CD8-positive, alpha-beta memory T cell (primary cell): ENCODE measurements at places on chromosomes 2 and 18. TPM values are rescaled to one million over a fixed set of nuclear protein-coding genes. Genes with fewer than 3 reads are reported as not detected.

DNA sequence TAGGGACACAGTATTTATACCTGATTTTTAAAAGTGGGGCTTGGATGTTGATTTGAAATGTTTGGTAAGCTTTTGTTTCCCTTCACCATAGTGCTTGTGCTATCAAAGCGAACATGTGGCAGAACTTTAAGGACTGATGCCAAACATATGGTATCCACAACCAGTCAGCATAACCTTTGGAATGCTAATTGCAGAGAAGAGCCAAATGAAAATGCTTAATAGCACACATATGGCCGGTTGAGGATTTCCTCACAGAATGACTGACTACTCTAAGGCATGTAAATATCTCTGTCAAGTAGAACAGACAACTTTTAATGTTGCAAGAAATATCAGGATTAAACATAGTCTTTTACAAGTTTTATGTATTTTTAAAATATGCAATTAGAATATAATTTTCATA lies 120.9 kb upstream of the COL3A1 start:
- H3K4me1 ChIP-seq, result no peaks in the 10 kb centered on the region
- no peak overlapping the region for H3K4me3 ChIP-seq
- no peaks in the 10 kb centered on the region for H3K36me3 ChIP-seq
- DNase-seq, result no peak
- no peaks in the 10 kb centered on the region for H3K27me3 ChIP-seq

- no peak for DNase-seq
- H3K4me1 ChIP-seq, result no peaks in the 10 kb centered on the region
- no peaks in the 10 kb centered on the region for H3K36me3 ChIP-seq
- no peak overlapping the region for H3K27ac ChIP-seq
- H3K27me3 ChIP-seq, result no peaks in the 10 kb centered on the region
Measured at GRCh38 chr2:241794250-241794823, 14.7 kb upstream of the NEU4 start.

- H3K27me3 ChIP-seq, result no peaks in the 10 kb centered on the region
- no peaks in the 10 kb centered on the region for H3K4me1 ChIP-seq
- H3K4me3 ChIP-seq, result no peak overlapping the region
- H3K27ac ChIP-seq, result no peak overlapping the region
Measured at GRCh38 chr18:60538891-60539290, 166.3 kb upstream of the MC4R start.

Gene NOSTRIN
- total RNA-seq, result not detected

- DNase-seq, result no peak
- no peak overlapping the region for H3K4me3 ChIP-seq
- no peak overlapping the region for H3K27ac ChIP-seq
- no peaks in the 10 kb centered on the region for H3K27me3 ChIP-seq
- no peaks in the 10 kb centered on the region for H3K4me1 ChIP-seq
Measured at GRCh38 chr18:46421973-46422551, 235.0 kb downstream of the LOXHD1 start.

Gene SH3RF3
- total RNA-seq, result 0.31 TPM

DNA sequence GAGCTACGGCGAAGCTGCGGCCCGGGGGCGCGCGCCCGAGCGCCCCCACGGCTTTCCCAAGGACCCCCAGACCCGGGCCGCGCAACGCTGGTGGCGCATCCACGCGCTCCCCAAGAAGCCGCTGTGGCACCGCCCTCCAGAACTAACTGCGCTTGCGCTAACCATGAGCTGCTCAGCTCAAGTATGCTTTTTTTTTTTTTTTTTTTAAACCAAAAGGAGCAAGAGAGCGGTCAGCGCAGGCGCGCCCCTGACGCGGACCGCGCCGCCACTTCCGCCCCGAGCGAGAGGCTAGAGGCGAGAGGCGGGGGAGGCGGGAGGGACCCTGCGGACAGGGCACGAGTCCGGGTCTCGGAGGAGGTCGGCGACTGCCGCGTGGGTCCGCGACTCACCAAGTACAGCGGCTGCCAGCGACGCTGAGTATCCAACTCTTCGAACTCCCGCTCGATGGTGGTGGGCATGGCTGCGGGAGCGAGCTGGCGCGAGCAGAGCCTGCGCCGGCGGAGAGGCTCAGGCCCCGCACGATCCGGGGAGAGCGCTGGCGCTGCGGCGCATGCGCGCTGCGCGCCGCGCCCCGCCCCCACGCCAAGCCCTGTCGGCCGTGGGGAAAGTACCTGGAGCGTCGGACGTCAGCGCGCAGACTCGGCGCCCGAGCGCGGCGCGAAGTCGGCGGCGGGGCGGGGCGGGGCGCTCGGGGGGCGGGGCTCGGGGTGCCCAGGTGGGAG lies at the start of gene PTPN2:
TSS of gene PTPN2 (minus strand) at position 554 of the 722 bp plus-strand sequence. CDS start at position 458, 96 bp downstream.
- no peaks in the 10 kb centered on the region for H3K36me3 ChIP-seq
- peak within 1 kb of the TSS; percentile 97 for H3K27ac ChIP-seq
- no peaks in the 10 kb centered on the region for H3K27me3 ChIP-seq
- H3K4me1 ChIP-seq, result peaks cover 50% of the 10 kb centered on the region

GRCh38 chr2:182509-183122 lies 81.2 kb downstream of the SH3YL1 start:
- H3K36me3 ChIP-seq, result no peaks in the 10 kb centered on the region
- H3K27me3 ChIP-seq, result no peaks in the 10 kb centered on the region
- DNase-seq, result no peak
- no peak overlapping the region for H3K4me3 ChIP-seq

Gene ABCG5
- total RNA-seq, result not detected

DNA sequence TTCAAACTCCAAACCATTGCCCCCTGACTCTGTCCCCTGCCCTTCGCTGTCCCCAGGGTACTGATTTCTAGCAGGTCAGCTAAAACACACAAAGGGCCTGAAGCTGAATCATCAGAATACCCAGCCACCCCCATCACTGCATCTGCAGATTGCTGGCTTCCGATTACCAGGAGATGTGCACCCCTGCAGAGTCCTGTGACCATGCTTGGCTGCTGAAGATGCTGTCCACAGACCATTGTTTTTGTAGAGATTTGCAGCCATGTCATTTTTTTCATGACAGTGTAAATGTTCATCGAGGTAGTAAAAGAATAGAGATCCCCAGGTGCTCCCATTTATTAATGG lies 463.3 kb downstream of the STK39 start:
- no peak overlapping the region for H3K27ac ChIP-seq
- H3K4me3 ChIP-seq, result no peak overlapping the region
- no peaks in the 10 kb centered on the region for H3K36me3 ChIP-seq
- no peaks in the 10 kb centered on the region for H3K4me1 ChIP-seq
- no peaks in the 10 kb centered on the region for H3K27me3 ChIP-seq
- DNase-seq, result no peak

- no peak overlapping the region for H3K4me3 ChIP-seq
- H3K27me3 ChIP-seq, result no peaks in the 10 kb centered on the region
- no peaks in the 10 kb centered on the region for H3K36me3 ChIP-seq
- DNase-seq, result no peak
Measured at GRCh38 chr2:154974041-154974440, 275.5 kb downstream of the KCNJ3 start.

GRCh38 chr2:15939556-15939853 lies 845 bp upstream of the MYCN start:
- H3K4me1 ChIP-seq, result peaks cover 18% of the 10 kb centered on the region
- no peak for DNase-seq
- peaks cover 17% of the 10 kb centered on the region for H3K27me3 ChIP-seq

DNA sequence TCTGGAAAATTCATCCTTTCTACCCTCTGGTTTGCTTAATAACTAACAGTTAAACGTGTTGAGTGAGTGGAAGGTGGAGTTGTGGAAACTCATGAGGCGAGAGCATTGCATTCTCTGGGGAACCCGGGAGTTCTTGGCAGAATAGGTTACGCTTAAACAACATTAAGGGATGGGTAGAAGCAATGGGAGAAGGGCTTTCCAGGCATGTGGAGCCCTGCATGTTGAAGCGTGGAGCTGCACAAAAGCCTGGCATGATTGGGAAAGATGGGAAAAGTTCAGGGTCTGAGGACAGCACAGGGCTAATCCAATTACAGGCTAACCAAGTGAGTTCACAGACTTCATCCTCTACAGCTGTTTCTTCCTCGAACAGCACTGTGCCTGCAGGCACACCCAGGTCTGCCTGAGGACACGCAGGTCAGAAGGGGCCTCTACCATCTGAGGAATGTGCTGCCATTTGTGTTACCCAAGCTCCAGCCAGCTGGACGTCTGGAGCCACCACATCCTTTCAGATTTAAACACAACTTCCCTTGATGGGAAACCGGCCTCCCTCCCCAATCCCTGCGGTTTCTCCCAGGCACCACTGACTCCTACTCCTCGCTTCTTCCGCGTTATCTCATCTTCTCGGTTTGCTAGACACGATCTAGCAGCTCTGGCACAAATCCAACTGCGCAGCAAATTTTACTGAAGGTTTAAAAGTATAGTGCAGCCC lies 164.2 kb downstream of the ANTXR1 start:
- no peak for DNase-seq
- H3K36me3 ChIP-seq, result no peaks in the 10 kb centered on the region
- no peak overlapping the region for H3K27ac ChIP-seq
- no peaks in the 10 kb centered on the region for H3K4me1 ChIP-seq

Gene FEV
- not detected for total RNA-seq

Gene RUFY4
- total RNA-seq, result not detected

DNA sequence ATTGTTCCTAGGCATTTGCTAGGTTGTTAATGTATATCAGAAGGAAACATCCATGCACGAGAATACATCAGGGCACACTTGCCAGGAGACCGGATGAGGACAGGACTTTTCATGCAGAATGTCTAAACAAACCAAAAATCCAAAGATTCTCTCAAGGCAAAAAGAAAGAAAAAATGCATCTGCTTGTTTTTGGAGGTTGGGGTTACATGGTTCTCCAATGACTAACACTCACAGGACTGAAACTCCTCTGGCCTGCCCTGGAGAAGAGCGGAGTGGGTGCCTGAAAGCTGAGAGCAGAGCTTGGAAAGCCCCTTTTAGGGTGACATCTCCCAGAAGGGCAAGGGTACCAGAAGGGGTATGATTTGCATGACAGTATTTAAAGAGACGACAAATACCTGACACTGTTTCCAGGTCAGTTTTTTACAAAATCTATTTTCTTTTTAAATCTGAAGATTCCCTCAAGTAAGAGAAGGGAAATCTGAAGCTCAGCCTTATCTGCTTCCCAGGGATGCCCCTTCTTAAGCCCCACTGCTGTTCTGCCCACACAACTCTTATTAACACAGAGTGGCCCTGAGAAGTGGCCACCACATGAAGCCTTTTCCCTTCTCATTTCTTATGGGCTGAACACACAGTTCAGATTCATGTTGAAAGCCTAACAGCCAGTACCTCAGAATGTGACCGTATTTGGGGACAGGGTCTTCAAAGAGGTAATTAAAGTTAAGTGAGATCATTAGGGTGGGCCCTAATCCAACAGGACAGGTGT lies 216.4 kb downstream of the STK39 start:
- no peak for DNase-seq
- H3K4me1 ChIP-seq, result no peaks in the 10 kb centered on the region
- no peak overlapping the region for H3K27ac ChIP-seq

Gene IL36RN
- total RNA-seq, result not detected
